ENCODE measurements at places on chromosomes 5 and 9. TPM values are rescaled to one million over a fixed set of nuclear protein-coding genes. Genes with fewer than 3 reads are reported as not detected.

DNA sequence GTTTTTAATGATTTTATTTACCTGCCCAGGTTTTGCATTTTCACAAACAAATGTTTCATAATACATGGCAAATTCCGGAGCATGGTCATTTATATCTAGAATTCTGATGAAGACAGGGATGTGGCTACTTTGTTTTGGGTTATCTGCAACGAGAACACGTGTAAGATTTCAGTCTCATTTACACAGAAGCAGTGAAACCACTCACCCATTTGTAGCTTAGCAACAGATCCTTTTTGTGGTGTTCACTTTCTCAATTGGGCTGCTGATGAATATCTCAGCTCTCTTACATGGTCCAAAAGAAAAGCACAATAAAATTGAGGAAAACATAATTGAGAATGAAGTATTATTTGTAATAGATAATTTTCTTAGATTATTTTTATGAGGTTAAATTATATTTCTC is 148.6 kb downstream of the CDH9 start:
- DNase-seq: no peak

C9 gene
- not detected for total RNA-seq

DNAJA1 gene
- 227 TPM for total RNA-seq

- no peak for DNase-seq
These were observed 1264.5 kb upstream of the ACO1 start for GRCh38 chr9:31119890-31120454.

GRCh38 chr9:89519366-89519805 is 21.5 kb upstream of the SEMA4D start:
- peak; percentile 94 for DNase-seq

SPATA31E1 gene
- total RNA-seq: not detected

- peak; percentile 50 for DNase-seq
These were observed 51.4 kb downstream of the PFDN1 start for GRCh38 chr5:140251527-140251973.

ARID3C gene
- not detected for total RNA-seq

DNA sequence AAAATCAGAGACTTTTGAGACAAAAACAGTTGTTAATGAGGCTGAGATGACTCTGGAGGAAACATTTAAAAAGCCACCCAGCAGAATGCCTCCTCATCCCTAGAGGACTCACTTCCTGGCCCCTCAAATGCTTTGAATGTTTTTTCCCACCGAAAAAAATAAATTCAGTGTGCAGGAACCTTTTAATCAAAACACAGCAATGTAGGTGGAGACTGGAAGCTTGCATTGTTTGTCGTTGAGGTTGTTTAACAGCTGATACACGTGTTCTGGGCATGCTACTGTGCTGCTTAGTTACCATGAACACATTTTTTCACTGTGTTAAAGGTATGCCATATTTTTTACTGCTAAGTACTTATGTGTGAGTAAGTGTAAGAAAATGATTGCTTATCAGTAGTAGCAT is 65.7 kb upstream of the ADCY2 start:
- no peak for DNase-seq

DNA sequence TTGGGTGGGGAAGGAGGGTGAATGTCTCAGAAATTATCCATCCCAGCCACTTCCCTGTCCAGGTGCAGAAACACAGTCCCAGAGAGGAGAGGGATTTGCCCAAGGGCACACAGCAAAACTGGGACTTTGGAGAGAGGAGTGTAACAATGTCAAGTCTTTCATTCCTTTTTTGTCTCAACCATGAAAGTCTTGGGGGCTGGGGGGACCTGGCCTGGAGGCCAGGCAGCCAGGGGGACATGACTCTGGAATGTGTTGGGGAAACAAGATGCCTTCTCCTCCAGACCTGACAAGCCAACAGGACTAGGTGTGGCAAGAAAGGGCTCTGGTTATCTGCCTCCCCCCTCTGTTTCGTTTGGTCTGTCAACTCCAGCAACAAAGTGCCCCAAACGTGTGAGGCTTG is 13.9 kb upstream of the HAND1 start:
- no peak for DNase-seq

DNA sequence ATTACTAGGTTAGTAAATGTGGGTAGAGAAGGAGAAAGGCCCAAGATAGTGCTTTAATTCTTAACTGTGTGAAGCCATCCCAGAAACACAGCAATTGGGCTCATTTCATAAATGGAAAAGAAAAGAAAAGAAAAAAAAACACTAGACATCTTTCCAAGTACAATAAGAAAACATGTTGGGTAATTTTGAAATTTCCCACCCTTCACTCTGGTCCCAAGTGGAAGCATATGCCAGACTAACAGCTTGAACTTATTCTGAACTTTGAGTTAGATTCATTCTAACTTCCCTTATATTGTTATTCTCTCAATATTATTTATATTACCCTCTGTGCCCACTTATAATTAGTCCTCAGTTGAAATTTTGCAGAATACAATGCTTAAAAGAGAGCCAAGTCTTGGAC is 113.4 kb upstream of the GHR start:
- DNase-seq: no peak

DNA sequence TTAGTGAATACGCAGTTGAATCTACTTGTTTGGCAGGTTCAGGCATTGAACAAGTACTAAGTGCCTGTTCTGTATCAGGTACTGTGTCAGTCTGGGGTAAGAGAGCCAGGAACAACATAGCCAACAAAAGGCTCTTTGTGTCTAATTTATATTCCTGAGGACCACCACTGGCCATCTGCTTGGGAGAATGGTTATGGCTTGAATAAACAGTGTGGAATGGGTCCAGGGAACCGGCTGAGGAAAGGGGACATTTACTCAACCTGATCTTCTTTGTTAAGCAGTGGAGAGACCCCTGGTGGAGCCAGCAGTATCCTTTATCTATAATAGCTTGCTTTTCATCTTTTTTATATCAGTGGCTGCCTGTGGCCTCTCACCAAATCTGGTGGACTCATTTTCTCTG is 38.6 kb downstream of the EXOSC2 start:
- DNase-seq: no peak

GRCh38 chr5:179762079-179762780 is 29.6 kb downstream of the MAML1 start:
- no peak for DNase-seq

DNA sequence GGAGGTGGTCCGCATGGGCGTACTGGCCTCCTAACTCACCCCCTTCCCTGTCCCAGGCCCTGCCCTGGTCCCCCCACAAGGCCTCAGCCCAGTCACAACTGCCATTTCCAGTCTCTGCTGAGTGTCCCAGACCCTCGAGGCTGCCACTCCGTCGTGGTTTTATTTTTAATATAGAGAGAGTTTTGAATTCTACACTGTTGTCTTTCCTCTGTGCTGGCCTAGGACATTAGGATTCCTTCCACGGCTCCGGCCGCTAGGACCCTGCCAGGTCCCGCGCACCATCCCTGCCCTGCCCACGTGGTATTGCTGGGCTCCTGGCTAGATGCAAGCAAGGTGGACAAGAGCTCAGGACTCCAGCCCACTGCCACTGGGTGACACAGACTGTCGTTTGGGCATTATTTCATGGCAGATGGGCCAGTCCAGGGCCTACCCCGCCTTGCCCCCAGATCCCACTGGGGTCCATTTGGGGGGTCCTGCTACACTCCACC is 53.3 kb downstream of the SAR1B start:
- DNase-seq: no peak

GPSM1 gene
- 28.2 TPM for total RNA-seq

DNA sequence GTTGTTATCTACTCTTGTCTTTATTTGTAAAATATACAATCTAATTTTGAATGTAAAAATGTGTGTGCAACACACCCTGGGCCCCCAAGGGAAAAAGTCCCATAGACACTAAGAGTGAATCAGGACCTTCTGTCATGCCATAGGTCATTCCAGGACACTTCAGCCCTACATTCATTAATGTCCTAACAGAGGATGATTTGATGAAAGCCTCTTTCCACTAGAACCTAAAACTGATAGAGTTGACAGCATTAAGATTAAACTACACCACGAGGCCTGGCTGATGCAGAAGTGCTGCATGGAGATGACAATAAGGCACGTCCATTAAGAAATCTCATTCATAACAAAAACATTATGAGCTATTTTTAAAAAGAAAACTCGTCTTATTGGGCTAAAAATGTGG is 46.2 kb downstream of the FRMD3 start:
- DNase-seq: no peak

GRCh38 chr9:130908146-130908877 is 11.7 kb upstream of the QRFP start:
- DNase-seq: no peak

DNA sequence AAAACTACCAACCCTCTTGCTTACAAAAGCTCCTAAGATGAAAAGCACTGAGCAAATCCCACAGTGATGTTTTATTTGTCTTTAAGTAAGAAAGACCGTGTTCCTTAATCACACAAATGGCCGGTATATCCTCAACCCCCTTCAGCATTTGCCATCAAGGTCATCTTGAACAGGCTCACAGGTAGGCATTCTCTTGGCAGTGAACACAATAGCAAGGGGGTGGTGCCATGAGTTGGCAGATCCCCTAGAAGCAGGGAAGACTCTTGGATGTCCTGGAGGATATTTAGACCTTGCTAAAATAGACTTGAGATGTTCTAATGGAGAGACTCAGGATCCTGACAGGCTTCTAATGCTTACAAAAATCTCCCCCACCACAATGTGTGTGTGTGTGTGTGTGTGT is 323.0 kb downstream of the SPOCK1 start:
- no peak for DNase-seq

DNA sequence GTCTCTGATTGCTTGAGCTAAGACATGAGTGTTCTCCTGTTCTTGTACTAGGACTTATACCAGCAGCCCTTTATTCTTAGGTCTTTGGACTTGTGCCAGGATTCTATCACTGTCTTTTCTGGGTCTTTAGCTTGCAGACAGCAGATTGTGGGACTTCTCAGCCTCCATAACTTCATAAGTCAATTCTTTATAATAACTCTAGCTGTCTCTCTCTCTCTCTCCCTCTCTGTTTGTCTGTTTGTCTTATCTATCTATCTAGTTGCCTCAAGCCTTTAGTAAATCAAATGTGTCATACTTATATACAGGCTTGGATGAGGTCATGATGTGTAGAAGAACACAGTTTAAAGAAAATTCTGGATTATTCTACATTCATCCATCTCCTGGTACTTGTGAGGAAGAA is 11.5 kb upstream of the ANKRD55 start:
- no peak for DNase-seq

GABRB2 gene
- total RNA-seq: not detected

PCDHGB6 gene
- 1.4 TPM for total RNA-seq

GABRP gene
- total RNA-seq: not detected

GRCh38 chr5:102014371-102014770 is 281.7 kb downstream of the SLCO4C1 start:
- DNase-seq: no peak

DNA sequence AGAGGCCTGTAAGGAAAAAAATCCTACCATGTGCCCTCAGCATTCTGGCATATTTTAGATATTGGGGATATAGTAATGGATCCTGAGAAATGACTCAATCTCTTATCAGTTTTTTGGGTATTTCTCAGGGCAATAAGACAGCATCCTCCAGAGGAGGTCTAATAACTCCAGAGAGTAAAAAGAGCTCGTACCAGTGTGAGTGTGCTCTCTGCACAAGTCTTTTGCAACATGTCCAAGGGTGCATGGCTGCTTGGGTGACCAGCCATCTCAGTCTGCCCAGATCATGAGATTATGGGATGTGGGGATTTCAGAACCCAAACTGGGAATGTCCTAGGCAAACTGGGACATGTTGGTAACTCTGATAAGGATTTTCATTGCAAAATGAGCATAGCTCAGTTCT is 15.3 kb downstream of the ASPN start:
- no peak for DNase-seq

- no peak for DNase-seq
These were observed 741.4 kb downstream of the TAF11L14 start for GRCh38 chr5:18375641-18376040.

NOTCH1 gene
- total RNA-seq: 17.1 TPM

GRCh38 chr5:35657877-35658276 is 40.2 kb downstream of the SPEF2 start:
- DNase-seq: no peak

GRCh38 chr5:143119881-143120341 is 283.6 kb downstream of the NR3C1 start:
- DNase-seq: no peak

DNA sequence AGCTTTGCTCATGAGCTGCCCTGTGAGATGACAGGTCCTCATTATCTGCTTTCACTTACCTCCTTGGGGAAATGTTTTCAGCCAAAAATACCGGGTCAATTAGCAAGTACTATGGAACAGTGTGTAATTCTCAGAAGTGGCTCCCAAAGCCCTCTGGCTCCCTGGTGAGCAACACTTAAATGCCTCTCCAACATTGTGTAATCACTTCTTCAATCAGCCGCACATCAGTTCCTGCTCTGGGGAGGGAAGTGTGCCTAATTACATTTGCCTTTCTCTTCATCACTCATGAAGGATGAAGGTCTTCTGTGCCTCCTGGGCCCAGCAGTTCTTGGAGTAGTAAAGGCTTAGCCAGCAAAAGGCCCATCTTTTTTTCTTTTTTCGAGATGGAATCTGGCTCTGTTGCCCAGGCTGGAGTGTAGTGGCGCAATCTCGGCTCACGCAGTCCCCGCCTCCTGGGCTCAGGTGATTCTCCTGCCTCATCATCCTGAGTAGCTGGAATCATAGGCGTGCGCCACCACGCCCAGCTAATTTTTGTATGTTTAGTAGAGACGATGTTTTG is 23.1 kb downstream of the NIM1K start:
- no peak for DNase-seq

SARDH gene
- 0.07 TPM for total RNA-seq

DNA sequence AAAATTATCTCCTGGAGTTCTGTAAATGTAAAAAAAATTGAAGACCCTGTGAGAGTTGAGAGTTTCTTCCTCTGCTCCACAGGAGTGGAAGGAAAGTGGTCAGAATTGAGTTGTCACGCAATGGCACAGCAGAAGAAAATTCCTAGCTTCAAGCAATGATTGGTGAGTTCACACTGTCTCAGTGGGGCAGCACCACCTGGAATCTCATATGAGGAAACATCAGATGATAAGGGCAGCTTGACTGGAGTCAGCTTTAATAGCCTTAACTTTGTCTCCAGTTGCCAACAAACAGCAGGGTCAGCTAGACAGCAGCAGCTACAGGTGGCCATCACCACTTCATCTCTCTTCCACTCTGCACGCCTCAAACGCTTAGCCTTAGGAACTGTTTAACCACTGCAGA is 211.1 kb downstream of the EFNA5 start:
- DNase-seq: no peak

DNA sequence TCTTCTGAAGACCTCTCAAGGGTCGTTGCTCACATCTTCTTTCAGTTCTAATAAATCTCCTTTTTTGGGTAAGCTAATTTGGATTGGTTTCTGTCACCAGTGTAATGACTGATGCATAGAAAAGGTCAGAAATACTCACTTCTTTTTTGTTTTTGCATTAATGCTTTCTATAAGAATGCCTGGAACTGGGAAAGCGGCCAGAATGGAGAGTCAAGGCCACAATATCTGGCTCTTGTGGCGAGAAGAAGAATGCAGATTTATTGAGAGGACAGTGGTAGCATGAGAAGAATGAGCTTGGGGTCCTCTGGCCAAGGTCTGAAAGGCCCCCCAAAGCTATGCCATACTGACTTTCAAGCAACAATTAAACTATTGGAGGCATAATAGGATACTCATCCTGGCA is 88.0 kb upstream of the SLC12A2 start:
- no peak for DNase-seq
